ENCODE measurements at places on chromosomes 1 and 21.
A peak's percentile ranks its signal among the peaks of the same experiment; 100 is the strongest.

GRCh38 chr1:180248731-180249681 is 18.9 kb downstream of the LHX4 start:
- DNase-seq: no peak

DNA sequence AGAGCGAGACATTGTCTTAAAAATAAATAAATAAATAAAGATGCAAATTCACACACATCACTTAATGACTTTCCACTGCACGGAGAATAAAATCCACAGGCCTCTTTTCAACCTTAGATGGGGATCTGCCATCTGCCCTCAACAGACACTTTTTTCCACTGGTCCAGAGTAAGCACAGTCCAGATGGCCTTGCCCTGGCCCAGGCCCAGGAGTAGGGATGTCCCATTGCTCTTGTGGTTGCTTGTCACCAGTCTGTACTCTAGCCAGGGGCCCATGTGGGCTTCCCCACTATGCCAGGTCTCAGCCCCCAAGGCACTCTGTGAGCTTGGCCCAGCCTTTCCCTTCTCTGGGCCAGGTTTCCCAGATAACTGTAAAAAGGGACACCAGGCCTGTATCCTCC is 17.4 kb downstream of the PLOD1 start:
- DNase-seq: no peak

DNA sequence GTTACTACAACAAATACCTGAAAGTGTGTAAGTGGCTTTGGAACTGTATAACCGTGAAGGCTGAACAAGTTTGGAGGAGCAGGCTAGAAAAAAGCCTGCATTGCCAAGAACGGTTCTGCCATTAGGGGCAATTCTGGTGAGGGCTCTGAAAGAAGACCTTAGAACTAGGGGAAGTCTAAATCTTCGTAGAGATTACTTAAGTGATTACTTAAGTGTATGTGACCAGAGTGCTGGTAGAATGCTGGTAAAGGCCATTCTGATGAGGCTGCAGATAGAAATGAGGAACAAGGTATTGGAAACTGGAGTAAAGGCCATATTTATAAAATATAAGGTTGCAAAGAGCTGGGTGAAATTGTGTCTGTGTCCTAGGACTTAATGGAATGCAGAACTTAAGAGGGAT is 158.0 kb downstream of the CLIC6 start:
- DNase-seq: no peak

DNA sequence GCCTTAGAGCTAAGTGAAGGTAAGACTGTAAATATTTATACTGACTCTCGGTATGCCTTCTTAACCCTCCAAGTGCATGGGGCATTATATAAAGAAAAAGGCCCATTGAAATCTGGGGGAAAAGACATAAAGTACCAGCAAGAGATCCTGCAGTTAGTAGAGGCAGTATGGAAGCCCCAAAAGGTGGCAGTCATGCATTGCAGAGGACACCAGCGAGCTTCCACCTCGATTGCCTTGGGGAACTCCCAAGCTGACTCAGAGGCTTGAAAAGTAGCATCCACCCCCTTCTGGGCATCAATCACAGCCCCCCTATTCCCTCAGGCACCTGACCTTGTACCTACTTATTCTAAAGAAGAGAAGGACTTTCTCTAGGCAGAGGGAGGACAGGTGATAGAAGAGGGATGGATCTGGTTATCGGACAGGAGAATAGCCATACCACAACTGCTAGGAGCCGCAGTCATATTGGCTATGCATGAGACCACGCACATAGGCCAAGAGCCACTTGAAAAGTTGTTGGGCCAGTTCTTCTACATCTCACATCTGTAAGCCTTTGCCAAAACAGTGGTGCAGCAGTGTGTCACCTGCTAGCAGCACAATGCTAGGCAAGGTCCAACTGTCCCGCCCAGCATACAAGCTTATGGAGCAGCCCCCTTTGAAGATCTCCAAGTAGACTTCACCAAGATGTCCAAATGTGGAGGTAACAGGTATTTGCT is 19.4 kb downstream of the PLA2G2F start:
- peak; percentile 23 for DNase-seq

- DNase-seq: no peak
Observed at GRCh38 chr1:246338098-246338497, 169.0 kb downstream of the SMYD3 start.

DNA sequence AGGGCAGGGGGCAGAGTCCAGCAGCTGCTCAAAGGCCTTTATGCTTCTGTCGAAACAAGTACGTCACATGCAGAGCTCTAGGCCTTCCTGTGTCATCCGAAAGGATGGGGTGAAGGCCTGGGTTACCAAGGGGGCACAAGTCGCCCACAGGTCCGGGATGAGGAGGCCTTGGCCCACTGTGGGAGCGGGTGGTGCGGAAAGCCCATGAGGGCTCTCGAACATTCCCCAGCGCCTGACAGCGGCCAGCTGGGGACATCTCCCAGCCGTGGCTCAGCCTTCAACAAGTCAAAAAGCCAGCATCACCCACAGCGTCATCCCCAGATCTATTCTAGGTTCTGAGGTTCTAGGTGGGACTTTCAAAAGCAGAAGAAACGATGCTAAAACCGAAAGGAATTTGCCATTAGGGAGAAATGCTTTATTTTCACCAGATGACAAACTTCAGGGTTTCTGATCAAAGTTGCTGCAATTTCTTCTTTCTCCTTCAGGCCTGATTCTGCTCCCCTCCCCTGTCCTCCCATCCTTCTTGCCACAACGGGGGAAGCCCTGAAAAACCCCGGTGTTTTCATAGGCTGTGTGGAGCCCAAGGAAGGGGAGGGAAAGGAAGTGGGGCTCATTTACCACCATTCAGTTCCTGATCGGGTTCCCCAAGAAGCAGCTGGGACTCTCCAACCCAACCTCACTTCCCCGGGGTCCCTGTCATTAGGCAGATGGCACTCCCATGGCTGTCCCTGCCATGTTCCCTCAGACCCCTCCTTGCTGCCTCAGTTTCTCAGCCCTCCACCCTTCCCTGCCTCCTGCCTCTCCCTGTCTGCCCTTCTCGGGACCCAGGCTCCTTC is 17.6 kb downstream of the GPR137B start:
- DNase-seq: no peak

- DNase-seq: no peak
Observed at GRCh38 chr1:109926662-109927300, 16.1 kb downstream of the CSF1 start.

DNA sequence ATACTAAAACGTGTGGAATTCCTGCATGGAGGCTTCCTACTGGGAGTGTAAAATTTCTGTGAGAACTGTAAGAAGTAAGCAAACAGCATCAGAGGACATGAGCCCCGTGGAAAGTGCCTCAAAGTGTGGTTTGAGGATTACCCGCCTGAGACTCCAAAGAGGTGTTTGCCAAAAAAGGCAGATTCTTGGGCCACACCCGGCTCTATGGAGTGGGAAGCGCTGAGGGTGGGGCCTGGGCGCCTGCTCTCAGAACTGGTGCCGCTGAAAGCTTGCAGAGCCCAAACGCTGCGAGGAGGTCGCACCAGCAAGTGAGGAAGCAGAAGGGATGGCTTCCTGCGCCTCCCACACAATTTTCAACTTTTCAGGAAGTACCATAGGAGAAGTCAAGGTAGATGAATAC is 43.0 kb upstream of the PSEN2 start:
- DNase-seq: peak; percentile 18
